ENCODE measurements at places on chromosomes 4 and X.

GRCh38 chrX:23765449-23765848 lies 17.5 kb upstream of the SAT1 start:
- DNase-seq, result no peak

GRCh38 chrX:20230406-20230805 lies 36.3 kb downstream of the RPS6KA3 start:
- no peak for DNase-seq

GRCh38 chr4:122695226-122695625 lies 37.3 kb upstream of the BBS12 start:
- no peak for DNase-seq

- no peak for DNase-seq
These were observed 1123.7 kb upstream of the POU3F4 start for GRCh38 chrX:82384401-82384800.

- no peak for DNase-seq
These were observed 22.7 kb downstream of the SLC4A4 start for GRCh38 chr4:71361476-71361875.

GRCh38 chrX:48497871-48498270 lies 10.9 kb upstream of the PORCN start:
- no peak for DNase-seq

DNA sequence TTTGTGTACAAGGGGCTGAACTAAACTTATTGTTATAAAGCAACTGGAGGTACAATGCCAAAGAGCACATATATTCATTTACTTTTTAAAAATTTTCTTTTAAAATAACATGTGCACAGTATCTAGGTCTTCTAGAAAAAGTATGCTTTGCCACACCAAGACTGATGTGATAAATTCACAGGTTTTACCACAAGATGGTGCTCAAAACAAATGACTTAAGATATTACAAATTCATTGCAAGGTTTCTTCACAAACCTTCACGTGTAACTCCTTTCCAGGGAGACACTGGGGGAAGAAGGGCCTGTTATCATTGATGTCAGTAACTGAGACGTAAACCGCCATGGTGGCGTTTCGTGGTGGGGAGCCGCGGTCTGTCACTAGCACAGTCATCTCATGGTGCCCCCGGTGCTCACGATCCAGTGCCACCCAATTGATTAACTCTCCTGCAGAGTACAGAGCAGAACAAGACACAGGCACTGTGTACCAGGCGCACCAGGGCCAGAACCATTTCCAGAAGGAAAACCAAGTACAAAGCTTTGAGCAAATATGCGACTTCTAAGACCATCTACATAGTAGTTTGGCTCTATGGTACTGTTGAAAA lies 162.2 kb downstream of the DCHS2 start:
- DNase-seq, result no peak

GRCh38 chrX:47093860-47094259 lies 15.6 kb downstream of the RGN start:
- no peak for DNase-seq

DNA sequence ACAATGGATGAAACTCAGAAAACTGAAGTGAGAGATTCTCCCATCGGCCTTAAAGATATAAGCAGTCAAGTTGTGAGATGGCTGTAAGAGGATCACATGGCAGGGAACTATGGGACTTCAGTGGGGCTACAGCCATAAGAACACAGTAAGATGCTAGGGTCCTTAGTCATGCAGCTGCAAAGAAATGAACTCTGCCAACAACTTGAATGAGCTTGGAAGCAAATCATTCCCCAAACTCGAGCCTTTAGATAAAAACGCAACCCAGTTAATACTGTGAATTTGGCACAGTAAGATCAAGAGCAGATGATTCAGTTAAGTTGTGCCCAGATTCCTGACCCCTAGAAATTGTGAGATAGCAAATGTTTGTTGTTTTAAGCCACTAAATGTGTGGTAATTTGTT lies 117.3 kb downstream of the FAM13A start:
- DNase-seq, result no peak

- DNase-seq, result no peak
These were observed 2706.8 kb downstream of the ARAP2 start for GRCh38 chr4:33537527-33537926.

GRCh38 chr4:167688660-167689142 lies 403.6 kb upstream of the ANXA10 start:
- DNase-seq, result no peak

DNA sequence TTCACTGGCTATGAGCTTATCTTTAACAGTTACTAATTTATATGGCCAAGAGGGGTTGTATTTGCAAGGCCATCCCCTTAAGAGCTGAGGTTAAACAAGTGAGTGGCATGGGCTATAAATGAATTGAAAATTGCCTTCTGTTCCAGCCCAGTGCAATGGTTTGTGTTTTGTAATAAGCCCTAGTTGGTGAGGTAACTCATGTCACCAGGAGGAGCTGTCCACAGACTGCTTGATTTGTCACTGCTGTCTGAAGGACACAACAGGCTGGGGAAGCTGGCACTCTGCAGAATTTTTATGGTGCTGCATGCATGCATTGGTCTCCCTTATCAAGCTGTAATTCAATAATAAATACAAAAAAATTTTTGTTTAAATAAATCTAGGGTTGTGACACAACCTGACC lies 223.8 kb downstream of the IL1RAPL2 start:
- no peak for DNase-seq

GRCh38 chr4:7335344-7336066 lies 99.2 kb downstream of the PSAPL1 start:
- peak; percentile 88 for DNase-seq

DNA sequence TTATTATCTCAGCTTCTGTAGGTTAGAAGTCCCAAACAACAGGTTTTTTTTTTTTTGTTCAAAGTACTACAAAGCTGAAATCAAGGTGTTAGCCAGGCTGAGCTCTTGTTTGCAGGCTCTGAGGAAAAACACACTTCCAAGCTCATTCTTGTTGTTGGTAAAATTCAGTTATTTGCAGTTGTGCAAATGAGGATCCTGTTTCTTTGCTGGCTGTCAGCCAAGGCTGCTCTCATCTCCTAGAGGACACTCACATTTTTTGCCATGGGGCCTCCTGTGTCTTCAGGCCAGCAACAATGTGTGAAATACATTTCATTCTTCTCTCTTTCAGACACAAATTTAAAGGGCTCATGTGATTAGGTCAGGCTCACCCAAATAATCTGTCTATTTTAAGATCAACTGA lies 60.3 kb upstream of the HSD17B10 start:
- DNase-seq, result no peak

All from ELF-1 (cell line).